Spleen (tissue), 13 donors: ENCODE measurements at places on chromosomes 12 and 14.

GRCh38 chr14:75175677-75176141, 703 bp downstream of the TMED10 start:
- DNase-seq, result no peak

GRCh38 chr14:24392325-24393091, 6.3 kb upstream of the NYNRIN start:
- DNase-seq, result no peak

DNA sequence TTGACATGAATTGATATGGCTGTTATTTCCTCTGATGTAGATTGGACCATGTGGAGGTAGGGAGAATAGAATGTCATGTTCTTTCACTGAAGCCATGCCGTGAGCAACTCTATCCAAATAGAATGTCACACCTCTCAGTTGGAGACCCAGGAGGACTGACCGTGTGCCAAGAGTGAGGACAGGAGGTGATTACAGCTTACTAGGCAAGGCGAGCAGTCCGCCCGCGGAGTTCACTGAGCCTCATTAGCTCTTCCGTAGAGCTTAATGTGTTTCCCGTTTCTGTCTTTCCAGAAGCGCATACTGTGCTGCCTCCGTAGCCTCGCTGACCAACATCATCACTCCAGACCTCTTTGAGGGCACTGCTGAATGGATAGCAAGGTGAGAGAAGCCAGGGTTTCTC, 45.6 kb downstream of the FNTB start:
- no peak for DNase-seq

DNA sequence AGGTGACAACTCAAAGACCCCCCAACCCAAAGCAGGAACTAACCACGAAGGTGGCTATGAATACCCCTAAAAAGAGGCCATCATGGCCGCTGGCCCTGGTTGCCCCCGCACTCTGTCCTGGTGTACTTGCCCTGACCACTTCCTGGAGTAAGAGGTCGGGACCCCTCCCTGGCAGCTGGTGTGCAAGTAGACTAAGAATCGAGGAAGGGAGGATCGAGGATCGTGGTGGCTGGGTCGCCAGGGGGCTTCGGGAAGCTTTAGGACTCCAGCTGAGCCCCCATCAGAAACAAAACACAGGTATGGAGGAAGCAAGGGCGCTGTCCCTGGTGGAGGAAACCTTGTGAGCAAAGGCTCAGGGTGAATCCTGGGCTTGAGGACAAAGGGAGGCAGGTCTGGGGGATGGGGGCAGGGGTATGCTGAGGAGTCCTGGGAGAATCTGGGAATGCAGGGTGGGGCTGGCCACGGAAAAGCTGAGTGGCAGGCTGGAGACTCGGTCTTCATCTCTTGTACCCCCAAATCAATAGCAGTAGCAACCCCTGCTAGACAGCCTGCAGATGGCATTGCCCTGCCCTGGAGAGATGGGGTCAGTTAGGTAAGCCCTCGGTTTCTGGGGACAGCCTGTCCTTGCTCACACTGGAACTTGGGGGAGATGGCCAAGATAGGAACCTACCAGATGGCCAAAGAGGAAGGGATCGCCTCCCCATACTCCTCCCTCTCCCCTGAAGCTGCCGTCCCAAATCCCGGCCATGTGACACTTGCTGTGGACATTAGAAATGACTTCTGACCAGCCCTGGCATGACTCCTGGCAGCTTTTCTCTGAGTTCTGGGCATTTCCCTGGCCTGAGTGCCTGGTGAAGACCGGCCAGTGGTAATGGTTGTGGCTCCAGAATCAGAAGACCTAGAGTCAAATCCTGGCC, 45.3 kb upstream of the ESRRB start:
- no peak for DNase-seq

DNA sequence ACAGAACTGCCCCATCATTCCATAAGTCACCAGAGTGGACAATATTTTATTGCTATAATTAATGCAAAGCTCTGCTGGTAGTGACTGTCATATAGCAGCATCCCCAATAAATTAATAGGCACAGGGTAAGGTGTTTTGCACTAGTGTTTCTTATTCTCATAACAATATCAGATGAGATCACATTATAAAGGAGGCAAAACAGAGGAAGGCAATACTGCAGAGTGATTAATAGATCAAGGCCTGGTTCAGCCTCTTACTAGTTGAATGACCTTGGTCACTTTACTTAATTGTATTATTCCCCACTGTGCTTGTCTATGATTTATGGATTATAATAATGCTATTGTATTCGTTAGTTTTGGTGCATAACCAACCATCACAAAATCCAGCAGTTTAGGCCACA, 784.8 kb downstream of the VRK1 start:
- DNase-seq, result no peak

GRCh38 chr14:75547552-75548250, 25.4 kb downstream of the BATF start:
- peak; percentile 80 for DNase-seq

GRCh38 chr12:47717443-47718193, 7.7 kb downstream of the ENDOU start:
- DNase-seq, result peak; percentile 84

- DNase-seq, result no peak
Measured at GRCh38 chr12:76548222-76548837, 11.2 kb downstream of the OSBPL8 start.

GRCh38 chr12:110928700-110929099, 8.3 kb upstream of the MYL2 start:
- DNase-seq, result peak; percentile 39

- DNase-seq, result no peak
Measured at GRCh38 chr14:92914087-92914656, 8.8 kb upstream of the CHGA start.
